Stimulated activated CD8-positive, alpha-beta memory T cell treated with anti-CD3 and anti-CD28 coated beads, Interleukin-7, amount 100 ng/mL, for 48 hours (primary cell): ENCODE measurements at places on chromosomes 1 and 21.

GRCh38 chr21:16194095-16194787 is 464.5 kb downstream of the USP25 start:
- no peak for DNase-seq

GRCh38 chr1:20037877-20038276 is 32.1 kb upstream of the PLA2G5 start:
- no peak for DNase-seq

DNA sequence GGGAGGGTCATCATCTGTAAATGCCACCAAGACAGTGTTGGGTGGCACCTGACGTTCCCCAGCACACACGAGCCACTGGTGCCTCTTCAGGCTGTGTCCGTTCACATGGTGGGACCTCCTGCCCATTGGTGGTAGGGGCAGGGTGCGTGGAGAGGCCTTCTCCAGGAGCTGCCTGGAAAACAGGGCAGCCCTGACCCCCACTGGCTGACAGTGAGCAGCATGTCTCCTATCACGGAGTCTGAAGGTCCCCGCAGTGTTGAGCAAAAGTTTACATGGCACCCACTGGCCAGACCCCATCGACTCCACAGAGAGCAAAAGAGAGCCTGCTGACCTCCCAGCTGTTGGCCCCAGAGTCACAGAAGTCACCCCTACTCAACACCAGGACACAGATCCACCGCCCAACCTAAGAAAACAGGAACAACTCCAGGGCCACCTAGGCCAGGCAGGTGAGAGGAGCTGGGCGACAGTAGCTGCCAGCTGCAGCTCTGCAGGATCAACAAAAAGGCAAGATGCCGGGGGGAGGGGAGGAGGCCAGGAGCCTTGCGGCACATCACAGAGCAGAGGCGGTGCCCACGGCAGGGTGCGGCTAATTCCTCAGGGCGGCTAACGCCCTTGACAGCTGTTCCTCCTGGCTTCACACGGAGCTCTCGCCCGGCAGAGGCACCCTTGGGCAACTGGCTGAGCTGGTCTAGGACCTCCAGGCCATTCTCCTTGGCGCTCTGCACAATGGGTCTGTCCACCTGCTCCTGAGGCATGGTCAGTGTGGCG is 14.4 kb upstream of the IFI6 start:
- no peak for DNase-seq

DNA sequence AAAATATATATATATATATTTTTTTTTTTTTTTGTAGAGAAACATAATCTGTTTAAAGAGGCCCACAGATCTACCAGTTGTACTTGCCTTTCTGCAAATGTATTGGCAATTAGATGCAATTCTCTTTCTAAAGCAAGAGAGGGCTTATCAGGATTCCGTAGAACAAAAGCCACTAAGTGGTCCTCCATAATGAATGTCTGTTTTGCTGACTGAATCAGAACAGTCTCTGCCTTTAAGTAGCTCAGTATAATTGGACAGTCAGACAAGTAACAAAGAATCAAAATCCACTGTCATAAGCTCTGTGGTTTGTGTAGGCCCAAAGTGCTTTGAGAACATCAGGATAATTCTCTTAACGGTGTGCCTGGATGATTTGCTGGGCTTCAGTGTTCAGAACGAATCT is 17.3 kb downstream of the SARS1 start:
- no peak for DNase-seq

GRCh38 chr1:42747125-42747524 is 7.1 kb upstream of the CLDN19 start:
- DNase-seq: no peak

GRCh38 chr1:33133478-33134105 is 48.3 kb downstream of the TRIM62 start:
- no peak for DNase-seq

- DNase-seq: no peak
Observed at GRCh38 chr1:246476771-246477170, 30.3 kb downstream of the SMYD3 start.

GRCh38 chr1:204250428-204251030 is 36.7 kb upstream of the GOLT1A start:
- DNase-seq: no peak

- no peak for DNase-seq
Observed at GRCh38 chr1:163535807-163536206, 214.1 kb downstream of the NUF2 start.
